ENCODE measurements at places on chromosomes 3 and 15.
A peak's percentile ranks its signal among the peaks of the same experiment; 100 is the strongest.

DNA sequence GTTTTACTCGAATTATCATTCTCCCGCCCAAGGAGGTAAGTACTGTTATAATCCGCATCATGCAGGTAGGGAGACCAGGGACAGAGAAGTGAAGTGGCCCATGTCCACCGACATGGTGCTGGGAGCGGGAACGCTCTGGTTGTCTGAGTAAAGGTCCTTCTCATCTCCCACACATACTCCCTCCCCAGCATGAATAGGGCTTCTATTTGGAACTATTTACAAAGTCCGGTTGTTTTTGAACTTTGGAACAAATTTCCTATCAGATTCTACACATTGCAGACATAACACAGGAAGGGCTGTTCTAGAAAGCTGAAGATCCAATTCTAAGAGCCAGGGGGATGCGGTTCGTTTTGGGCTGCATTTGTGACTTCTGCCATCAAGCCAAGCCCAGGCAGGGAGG lies 94.8 kb upstream of the TLE3 start:
- H3K4me3 ChIP-seq, result no peak overlapping the region
- no peak overlapping the region for H3K27ac ChIP-seq
- H3K36me3 ChIP-seq, result no peaks in the 10 kb centered on the region
- no peaks in the 10 kb centered on the region for H3K27me3 ChIP-seq
- H3K4me1 ChIP-seq, result peaks cover 22% of the 10 kb centered on the region
- no peak for DNase-seq

DNA sequence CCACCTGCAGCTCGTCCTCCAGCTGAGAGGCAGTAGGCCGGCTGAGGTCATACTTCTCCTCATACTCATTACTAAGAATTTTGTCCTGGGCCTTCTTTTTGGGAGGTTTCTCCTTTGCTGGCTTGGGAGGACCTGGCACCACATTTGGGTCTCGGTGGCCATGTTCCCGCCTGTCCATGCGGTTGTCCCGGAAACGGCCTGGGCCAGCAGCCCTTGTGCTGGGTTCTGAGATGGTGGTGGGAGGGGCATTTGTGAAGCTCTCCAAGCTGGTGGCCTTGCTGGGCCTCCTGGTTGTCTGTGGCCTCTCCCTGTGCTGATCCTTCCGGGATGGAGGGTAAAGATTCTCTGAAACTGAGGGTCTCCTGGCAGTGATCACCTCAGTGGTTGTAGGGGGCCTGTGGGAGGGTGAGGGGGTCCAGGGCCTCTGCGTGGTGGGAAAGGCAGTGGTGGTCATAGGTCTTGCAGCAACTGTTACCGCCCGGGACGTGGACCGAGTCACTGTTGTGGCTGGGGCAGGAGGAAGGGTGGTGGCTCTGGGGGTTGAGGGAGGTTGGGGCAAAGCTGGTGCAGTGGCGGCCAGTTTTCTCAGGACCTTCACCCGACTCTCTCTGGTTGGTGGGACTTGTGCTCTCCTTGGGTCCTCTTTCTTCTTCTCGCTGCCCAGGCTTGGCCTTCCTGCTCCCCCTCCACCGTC lies 2.5 kb downstream of the CCDC80 start:
- peak; percentile 84 for DNase-seq
- peak overlapping the region; percentile 87 for H3K27ac ChIP-seq
- no peaks in the 10 kb centered on the region for H3K27me3 ChIP-seq

DNA sequence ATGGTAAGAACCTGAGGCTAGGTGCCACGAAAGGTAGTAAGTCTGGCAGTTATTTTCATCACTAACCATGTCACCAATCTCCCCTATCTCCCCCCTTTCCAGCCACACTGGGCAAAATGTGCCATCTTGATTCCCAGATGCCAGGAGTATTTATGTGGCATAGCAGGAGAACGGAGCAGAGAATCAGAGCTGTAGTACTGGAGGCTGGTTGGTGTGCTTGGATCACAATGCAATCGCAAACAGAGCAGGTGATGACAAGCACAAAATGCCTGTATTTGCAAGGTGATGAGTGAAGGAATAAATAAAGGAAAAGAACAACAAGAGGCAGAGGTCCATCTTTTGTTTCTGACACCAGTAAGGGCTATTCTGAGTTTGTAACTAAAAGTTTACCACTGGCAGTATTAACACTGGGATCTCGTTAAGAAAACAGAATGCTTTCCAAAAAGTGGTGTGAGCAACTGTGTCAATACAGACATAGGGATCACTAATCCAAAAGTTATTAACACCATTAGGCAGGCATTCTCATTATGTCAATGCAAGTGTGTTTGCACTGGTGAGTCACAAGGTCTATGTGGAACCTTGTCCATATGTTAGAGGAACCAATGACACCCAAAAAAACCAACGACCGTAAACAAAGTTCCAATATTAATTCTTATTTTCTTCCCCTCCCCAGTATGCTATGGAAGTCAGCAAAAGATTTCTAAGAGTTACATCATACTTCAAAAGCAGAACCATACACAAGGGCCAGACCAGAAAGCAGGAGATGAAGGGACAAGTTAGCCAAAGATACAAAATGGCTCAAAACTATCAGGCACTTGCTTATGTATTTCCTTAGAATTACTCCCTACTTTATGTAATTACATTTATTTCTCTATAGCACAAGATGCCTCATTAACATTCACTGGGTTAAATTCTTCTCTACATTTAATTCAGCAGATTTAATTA lies 556.6 kb downstream of the FOXP1 start:
- H3K4me1 ChIP-seq, result no peaks in the 10 kb centered on the region
- no peak overlapping the region for H3K4me3 ChIP-seq
- peak overlapping the region; percentile 50 for H3K27ac ChIP-seq

GRCh38 chr15:55008421-55008820 lies 188.3 kb downstream of the RSL24D1 start:
- no peaks in the 10 kb centered on the region for H3K36me3 ChIP-seq
- H3K27me3 ChIP-seq, result no peaks in the 10 kb centered on the region
- DNase-seq, result no peak
- no peak overlapping the region for H3K27ac ChIP-seq
- H3K4me1 ChIP-seq, result no peaks in the 10 kb centered on the region

DNA sequence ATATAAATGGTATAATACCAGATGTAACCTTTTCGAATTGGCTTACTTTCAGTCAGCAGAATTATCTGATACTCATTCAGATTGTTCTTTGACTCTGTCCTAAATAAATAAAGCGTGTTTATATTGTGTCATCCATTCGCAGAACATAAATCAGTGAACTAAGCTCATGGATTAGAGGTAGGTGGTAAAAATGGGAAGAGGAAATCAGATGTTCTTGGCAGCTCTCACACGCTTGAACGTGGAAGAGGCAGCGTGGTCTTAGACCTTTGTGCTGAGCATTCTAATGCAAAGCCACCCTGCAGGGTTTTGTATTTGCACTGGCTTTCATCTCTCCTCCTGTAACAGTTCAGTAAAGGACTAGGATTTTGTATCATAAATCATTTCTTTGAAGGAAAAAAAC lies 441.4 kb downstream of the GABRG3 start:
- H3K4me1 ChIP-seq, result no peaks in the 10 kb centered on the region
- no peaks in the 10 kb centered on the region for H3K36me3 ChIP-seq
- no peak overlapping the region for H3K4me3 ChIP-seq
- no peak overlapping the region for H3K27ac ChIP-seq

DNA sequence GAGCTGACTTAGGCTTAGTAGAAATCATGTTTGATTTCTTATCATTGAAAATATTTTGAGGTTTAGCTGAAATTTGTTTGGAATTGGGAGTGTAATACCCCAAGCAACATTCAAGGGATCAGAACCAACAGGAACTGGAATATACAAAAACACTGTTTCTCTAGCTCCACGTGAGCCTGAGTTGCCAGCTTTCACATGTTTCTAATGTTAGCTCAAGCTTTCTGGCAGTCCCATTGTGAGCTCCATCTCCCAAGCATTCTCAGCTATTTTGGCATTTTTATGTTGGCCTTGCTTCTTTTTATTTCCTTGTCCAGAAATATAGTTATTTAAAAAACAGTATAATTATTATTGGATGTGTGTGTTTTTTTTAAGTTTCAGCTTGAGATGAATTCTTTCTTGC lies 427.1 kb upstream of the DPH6 start:
- H3K4me1 ChIP-seq, result no peaks in the 10 kb centered on the region
- H3K27me3 ChIP-seq, result no peaks in the 10 kb centered on the region
- H3K27ac ChIP-seq, result peak overlapping the region; percentile 33
- no peaks in the 10 kb centered on the region for H3K36me3 ChIP-seq
- DNase-seq, result no peak
- H3K4me3 ChIP-seq, result no peak overlapping the region

GRCh38 chr3:145017959-145018358 lies 1046.3 kb downstream of the DIPK2A start:
- H3K4me1 ChIP-seq, result no peaks in the 10 kb centered on the region
- H3K36me3 ChIP-seq, result no peaks in the 10 kb centered on the region
- H3K27ac ChIP-seq, result no peak overlapping the region
- no peaks in the 10 kb centered on the region for H3K27me3 ChIP-seq
- no peak for DNase-seq

DNA sequence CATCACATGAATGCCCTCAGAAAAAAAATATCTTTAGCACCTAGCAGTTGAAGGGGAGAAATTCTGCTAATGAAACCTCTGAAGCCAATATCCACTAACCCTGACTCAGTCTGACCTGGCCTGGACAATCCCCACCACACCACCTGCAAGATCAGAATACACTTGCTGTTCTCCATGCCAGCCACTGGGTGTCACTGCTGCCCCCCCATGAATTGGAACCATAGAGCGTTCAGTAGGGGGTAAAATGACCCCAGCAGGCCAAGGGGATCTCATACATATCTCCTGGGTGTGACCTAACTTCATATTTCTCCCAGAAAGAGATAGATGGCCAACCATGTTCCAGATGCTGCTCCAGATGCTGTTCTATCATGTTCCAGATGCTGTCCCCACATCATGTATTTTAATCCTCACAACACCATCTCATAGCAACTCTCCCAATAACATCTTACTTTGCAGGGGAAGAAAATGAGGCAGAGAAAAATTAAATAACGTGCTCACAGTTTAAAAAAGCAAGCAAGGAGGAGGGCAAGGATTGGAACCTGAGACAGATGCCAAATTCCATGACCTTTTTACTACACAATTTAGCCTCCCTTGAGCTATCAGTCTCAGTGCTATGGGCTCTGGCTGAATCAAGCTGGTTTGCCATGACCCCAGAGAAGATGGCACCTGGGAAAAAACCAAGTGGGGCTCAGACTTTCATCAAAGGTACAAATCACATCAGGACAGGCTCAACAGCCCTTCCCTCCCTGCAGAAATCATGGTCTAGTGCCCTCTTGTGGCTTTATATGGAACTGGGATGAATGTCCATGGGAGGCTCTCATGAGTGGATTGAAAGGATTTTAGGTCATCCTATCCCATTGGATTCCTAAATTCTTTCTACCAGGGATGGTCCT lies 12.4 kb downstream of the NTRK3 start:
- no peak overlapping the region for H3K27ac ChIP-seq
- no peaks in the 10 kb centered on the region for H3K27me3 ChIP-seq
- H3K4me1 ChIP-seq, result peaks cover 93% of the 10 kb centered on the region
- H3K4me3 ChIP-seq, result no peak overlapping the region
- no peak for DNase-seq

- no peaks in the 10 kb centered on the region for H3K36me3 ChIP-seq
- H3K4me3 ChIP-seq, result no peak overlapping the region
- H3K27ac ChIP-seq, result no peak overlapping the region
Observed at GRCh38 chr3:119148493-119149180, 2.7 kb downstream of the TEX55 start.

All from tibial artery (tissue), 4 donors.